ENCODE measurements at places on chromosomes 5 and 9.

- DNase-seq: no peak
Observed at GRCh38 chr5:2631758-2632157, 119.7 kb downstream of the IRX2 start.

DNA sequence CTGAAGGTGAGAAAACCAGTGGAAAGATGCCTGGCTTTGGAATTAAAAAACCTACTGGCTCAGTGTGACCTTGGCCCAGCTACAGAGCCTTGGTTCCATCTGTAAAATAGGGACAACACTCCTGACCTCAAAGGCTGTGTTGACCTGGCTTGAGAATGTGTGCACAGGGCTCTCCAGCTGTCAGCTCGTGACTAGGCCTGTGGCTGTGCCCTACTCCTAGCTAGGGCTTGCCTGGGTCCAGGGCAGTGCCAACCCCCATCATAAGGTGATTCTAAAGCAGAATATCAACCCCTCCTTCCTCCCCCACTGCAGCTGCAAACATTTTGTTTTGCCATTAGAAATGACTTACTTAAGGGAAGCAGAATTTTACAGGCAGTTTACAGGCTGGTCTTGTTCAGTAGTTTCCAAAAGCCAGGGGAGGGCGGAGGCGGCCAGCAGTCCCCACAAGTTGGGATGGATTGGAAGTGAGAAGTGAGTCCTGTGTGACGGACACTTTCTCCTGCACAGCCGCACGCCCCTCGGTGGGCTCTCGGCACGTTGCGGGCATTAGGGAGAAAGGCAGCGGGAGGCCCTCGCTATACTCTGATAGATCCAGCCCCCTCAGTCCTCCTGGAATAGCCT is 7.3 kb downstream of the PITX1 start:
- DNase-seq: no peak

DNA sequence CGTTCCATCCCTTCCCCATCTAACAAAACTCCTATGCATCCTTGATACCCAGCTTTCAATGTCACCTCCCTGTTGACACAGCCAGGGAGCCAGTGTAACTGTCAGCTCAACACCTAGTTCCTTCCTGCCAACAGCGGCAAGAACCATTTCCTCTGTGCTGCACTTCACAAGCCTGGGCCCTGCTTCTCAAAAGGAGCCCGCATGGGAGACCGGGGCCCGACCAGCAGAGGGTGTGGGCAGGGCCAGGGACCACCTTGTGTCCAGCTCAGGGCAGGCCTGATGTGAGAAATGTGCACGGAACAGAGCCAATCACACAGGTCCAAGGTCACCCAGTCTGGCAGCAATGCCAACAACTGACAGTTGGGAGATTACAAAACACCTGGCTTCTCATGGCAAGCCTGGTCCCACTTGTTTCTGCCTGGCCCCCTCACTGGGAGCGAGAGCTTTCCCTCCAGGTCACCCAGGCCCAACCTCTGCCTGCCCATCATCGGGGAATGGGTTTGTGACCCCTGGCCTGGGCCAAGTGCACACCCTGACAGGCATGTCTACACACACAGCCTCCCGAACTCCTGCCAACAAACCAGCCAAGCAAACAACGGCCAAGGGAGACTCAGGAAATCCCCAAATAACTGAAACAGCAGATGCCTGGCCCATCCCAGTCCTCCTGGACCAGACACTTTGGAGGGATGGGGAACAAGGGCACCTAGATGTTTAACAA is 3.1 kb downstream of the RNF44 start:
- DNase-seq: no peak

- DNase-seq: no peak
Observed at GRCh38 chr5:55691265-55692105, 20.6 kb downstream of the SLC38A9 start.

All from GM04503 (cell line).